ENCODE measurements at places on chromosomes 6 and 20.
A peak's percentile ranks its signal among the peaks of the same experiment; 100 is the strongest.

DNA sequence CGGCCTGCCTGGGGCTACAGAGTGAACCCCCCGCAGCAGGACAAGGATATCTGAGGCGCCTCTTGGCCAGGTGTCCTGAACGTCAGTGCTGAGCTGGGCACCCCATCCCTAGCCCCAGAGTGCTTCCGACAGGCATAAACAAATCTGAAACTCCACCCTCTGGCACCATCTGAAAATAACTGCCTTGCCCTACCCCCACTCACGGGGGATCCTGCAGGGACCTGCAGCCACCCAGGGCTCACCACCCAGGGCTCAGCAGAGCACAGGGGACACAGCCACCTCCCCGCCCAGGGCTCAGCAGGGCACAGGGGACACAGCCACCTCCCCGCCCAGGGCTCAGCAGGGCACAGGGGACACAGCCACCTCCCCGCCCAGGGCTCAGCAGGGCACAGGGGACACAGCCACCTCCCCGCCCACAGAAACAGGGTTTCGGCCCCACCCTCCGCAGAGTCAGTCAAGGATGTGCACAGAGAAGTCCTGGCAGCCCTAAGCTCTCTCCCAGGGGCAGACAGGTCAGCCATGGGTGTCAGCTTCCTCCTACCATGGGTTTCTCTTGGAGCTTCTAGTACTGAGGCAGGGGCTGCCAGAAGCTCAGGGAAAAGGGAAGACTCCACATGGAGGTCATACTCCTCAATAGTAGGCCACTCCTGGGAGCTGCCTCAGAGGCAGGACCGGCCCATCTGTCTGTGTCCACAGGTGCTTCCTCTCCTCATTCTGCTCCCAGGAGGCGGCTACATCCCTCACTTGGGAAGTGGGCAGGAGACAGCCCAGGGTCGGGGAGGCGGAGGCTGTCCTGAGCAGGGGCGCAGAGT lies 4.6 kb downstream of the UCKL1 start:
- no peak for DNase-seq

- no peak for DNase-seq
Measured at GRCh38 chr6:157203764-157204163, 119.6 kb downstream of the TMEM242 start.

- no peak for DNase-seq
Measured at GRCh38 chr6:139565591-139565990, 191.1 kb upstream of the CITED2 start.

DNA sequence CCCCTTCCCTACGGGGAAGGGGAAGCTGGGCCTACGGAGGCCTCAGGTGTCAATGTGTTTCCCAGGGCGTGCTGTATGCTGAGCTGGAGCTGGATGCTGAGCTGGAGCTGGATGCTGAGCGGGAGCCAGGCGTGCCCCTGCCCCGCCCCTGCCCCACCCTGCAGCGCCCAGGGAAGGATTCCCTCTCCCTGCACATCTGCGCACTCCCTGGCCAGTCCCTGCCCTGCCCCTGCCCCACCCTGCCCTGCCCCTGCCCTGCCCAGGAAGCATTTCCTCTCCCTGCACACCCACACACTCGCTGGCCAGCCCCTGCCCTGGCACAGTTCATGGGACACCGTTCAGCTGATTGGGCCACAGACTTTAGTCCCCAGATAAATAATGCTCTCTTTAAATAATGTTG lies 196.8 kb downstream of the SMOC2 start:
- DNase-seq = no peak

- DNase-seq = no peak
Measured at GRCh38 chr6:145155873-145156782, 579.2 kb downstream of the EPM2A start.

DNA sequence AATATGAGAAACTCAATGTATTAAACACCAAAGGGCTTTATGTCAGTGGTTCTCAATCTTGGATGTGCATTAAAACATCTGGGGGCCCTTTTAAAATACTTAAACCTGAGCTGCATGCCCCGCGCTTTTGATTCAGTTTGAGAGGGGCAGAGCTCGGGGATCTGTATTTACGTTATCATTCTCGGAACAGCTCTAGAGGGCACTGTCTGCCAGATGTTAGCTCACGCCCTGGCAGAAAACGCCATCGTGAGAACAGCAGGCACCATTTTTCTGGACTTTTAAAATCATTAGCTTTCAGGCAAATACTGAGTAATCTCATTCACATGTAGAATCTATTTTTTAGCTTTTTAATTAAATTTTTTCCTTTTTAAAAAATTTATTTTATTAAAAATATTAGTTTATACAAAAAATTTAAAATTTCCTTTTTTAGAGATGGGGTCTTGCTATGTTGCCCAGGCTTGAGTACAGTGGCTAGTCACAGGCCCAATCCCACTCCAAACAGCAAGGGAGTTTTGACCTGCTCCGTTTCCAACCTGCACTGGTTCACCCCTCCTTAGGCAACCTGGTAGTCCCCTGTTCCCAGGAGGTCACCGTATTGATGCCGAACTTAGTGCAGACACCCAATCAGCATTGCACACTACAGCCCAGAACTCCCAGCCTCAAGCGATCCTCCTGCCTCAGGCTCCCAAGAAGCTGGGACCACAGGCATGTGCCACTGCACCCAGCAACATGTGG lies 30.0 kb upstream of the ZNF133 start:
- DNase-seq = no peak

GRCh38 chr6:75419416-75419815 lies 74.2 kb downstream of the FILIP1 start:
- DNase-seq = no peak

DNA sequence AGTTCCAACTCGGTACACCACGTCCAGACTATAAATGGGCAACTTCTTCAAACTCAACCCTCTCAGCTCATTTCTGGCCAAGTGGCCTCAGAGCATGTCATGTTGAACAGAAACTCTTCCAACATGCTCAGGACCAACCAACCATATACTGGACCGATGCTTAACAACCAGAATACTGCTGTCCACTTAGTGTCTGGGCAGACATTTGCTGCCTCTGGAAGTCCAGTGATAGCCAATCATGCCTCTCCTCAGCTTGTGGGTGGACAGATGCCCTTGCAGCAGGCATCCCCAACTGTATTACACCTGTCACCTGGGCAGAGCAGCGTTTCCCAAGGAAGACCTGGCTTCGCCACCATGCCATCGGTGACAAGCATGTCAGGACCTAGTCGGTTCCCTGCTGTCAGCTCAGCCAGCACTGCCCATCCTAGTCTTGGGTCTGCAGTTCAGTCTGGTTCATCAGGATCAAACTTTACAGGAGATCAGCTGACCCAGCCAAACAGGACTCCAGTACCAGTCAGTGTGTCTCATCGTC lies 47.8 kb downstream of the BICRAL start:
- DNase-seq = no peak

DNA sequence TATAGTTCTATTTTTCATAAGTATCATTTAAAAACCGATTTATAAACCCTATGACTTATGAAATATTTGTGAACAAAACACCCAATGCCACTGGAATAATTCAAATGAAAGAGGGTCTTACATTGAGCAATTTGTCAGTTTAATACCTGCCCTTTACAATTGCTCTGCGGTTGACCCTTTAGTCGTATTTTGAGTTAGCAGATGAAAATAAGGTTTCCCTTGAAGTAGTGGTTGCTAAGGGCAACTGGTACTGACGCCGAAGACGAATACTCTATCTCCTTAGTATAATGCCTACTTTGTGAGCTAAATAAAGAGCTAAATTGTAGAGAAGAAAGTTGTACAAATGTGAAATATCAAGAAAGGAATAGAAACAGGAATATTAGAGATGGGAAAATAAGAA lies 69.4 kb downstream of the KCNQ5 start:
- no peak for DNase-seq

GRCh38 chr20:14407336-14407735 lies 69.9 kb upstream of the FLRT3 start:
- no peak for DNase-seq

GRCh38 chr6:134642279-134642678 lies 307.6 kb downstream of the ALDH8A1 start:
- no peak for DNase-seq

GRCh38 chr6:65707126-65707826 lies at the start of gene EYS:
Gene EYS, minus strand, starts transcription at chr6:65707226. Its CDS starts 211,816 bp downstream, at chr6:65495410.
- no peak for DNase-seq

GRCh38 chr6:168608113-168608400 lies 167.1 kb downstream of the SMOC2 start:
- no peak for DNase-seq

DNA sequence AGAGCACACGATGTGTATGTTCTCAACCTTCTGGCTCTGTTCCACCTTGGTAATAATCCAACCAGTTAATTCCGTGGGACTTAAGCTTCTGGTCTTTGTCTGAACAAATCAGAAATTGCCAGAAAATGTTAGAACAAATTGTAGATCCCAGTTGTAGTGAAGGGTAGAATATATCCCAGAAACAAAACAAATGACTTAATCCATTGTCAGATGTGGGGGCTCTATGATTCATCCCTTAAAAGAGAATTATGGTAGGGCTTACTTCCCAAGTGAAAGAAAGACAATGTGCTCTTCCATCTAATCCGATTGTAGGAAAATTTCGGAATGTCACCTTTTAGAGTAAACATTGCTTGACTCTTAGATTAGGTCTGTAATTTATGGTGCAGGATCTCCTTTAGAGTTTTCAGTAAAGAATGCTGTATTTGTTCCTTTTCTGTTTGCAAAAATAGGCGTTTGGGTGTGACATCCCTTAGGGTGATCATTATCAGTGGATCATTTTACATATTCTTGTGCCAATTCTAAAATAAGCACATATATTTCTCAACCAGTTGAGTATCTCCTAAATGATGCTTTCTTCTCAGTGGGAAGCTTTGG lies 234.5 kb upstream of the ZNF217 start:
- no peak for DNase-seq

- DNase-seq = no peak
Measured at GRCh38 chr20:58984691-58985090, 3.6 kb downstream of the NELFCD start.

DNA sequence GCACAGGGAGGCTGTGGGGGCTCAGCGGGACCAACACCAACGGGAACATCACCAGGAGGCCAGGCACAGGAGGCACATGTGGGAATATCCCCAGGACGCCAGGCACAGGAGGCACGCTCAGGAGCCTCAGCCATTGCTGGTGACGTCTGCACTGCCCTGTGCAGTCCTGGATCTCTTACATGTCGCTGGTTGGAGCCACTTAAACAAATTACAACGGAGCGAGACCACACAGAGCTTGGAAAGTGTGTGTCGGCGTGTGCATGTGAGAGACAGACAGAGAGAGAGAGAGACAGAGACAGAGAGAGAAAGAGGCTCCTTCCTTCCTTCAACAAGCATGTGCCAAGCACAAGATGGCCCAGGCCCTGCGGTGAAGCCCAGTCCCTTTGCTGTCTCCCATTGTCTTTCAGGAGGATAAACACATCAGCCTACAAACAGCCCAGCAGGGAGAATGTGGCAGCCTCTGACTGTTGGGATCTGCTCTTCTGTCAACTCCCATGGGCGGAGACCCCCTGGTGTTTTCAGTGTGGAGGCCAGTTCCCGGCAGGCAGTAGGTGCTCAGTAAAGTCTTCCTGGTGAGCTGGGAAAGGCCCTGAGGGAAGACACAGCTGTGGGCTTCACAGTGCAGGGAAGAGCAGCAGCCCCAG lies 112.7 kb upstream of the THBS2 start:
- no peak for DNase-seq

- no peak for DNase-seq
Measured at GRCh38 chr6:44622555-44622954, 235.0 kb downstream of the CDC5L start.

DNA sequence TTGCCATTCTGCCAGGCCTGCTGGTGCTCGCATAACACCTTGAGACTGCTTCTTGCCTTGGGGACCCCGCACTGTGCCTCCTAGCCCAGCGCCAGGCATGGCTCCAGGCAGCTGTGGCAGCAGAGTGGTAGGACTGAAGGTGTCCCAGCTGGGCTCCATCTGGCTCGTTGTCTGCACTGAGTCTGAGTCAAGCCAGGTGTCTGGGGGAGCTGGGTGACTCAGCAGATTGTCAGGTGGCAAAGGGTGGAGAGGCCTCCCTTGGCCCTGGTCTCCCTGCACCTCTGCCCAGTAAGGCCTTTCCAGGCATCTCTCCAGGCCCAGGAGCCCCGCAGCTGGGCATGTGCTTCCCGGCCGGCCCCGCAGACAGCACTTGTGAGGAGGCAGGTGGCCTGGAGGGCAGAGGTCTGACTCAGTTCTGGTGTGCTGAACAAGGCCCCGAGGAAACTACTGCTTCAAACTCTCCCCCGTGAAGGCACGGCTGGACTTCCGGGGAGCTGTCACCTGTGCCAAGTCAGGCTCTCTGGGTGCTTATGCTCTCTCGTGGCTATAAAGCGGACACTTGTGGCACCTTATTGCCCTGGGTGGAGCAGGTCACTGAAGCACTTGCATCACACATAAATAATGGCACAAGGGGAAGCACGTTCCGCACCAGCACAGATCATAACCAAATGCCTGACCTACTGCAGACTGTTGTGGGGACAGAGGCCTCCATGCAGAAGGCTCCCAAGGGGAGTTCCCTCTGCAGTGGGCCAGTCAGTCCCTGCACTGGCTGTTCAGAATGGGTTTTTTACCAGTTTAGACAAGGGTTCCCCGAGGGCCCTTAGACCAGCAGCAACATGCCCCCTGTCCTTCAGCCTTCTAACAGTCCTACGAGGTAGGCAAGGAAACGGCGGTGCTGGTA lies 27.5 kb downstream of the FOXC1 start:
- DNase-seq = peak; percentile 26

DNA sequence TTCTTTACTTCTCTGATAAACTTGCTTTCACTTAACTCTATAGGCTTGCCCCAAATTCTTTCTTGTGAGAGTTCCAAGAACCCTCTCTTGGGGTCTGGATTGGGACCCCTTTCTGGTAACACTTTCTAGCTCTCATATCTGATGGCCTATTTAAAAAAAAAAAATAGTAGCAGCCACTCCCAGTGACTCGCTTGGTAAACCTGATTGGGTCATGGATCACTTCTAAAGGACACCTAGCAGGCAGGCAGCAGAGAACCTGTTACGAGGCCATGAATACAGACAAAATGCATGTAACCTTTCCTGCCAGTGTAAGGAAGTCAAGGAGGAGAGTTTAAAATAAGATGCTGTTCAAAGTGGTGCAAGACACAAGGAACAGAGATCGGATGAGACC lies 9.1 kb upstream of the SERPINB6 start:
- DNase-seq = no peak

- DNase-seq = no peak
Measured at GRCh38 chr6:97969065-97969464, 686.0 kb upstream of the MMS22L start.

DNA sequence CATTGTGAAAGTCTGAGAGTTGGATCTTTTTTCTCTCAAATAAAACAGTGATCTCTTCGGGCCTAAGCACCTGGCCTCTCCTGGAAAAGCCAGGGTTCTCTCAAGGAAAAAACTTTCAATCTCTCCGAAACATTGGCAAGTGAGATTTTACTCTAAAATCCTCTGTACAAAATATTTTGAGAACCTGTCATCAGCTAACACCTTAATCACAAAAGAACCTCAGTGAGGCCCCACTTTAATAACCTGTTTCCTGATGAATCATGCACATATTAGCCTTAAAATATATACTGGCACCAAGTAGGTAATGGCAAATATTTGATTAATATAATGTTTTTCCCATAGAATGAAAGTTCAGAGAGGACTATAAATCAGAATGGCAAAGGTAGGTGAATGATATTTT lies 177.9 kb downstream of the FRK start:
- DNase-seq = no peak
